ENCODE measurements at places on chromosomes 4 and X.

- peak; percentile 44 for DNase-seq
Measured at GRCh38 chrX:13101441-13102139, 57.2 kb upstream of the FAM9C start.

DNA sequence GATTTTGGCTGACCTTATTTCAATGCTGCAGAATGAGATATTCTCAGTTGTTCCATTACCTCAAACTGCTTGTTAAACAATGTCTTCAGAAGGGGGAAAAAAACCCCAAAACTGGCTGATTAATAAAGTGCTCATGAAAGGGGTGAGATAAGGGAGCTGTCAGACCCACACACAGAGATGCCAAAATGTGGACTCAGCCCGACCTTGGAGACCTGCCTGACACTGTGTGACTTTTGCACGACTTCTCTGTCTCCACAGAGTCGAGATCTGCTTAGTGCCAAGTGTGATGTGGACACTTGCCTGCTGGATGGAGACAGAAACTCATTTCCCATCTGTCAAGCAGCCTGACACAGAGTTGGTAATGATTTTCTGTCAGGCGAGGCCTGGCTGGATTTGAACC is 31.5 kb downstream of the REELD1 start:
- no peak for DNase-seq

DNA sequence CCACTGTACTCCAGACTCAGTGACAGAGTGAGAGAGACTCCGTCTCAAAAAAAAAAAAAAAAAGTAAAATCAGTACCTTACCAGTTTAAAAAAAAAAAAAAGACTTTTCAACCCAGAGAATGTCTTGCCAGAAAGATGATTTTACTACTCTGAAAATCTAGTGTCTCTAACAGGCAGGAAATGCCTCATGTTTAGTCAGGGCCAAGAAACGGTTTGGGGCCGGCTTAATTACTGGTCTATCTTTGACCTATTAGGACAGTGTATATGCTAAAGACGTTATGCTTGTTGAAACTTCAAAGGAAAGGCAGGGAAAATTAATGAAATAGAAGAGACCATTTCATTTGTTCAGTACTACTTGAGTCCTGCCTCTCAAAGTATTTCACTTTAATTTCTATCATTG is 9.9 kb downstream of the BEND4 start:
- DNase-seq, result no peak

GRCh38 chrX:151828439-151829080 is 84.1 kb upstream of the MAGEA4 start:
- no peak for DNase-seq

GRCh38 chrX:21503593-21503992 is 129.4 kb downstream of the CNKSR2 start:
- no peak for DNase-seq

DNA sequence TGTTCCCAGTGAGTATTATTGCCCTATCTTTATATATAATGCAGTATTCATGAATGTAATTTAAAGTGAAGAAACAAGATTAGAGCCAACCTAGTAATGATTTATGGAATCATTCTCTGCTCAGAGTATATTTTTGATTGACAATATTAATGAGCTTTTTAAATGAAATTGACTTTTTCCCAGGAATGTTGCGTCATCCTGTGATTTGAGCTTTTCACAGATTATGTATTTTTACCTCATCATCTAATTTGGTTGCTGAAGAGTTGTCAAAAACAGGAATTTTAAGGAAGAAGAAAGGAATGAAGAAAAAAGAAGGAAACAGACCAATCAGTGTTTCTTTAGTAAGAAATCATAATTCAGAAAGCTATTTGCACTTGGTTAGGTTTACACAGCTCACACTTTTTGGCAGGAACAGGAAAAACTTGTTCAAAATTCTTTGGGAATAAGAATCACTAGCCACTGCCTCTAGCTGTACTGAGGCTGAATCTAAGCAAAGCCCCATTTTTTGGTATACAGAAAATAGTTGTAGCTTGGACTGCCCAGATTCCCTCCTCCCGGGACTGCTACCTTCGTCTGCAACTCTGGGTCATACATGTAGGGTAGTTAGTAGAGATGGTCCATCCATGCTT is 27.3 kb downstream of the EXOC1 start:
- no peak for DNase-seq

- no peak for DNase-seq
Measured at GRCh38 chr4:53490161-53490956, 100.9 kb downstream of the LNX1 start.

GRCh38 chr4:38930204-38930603 is 62.6 kb downstream of the FAM114A1 start:
- no peak for DNase-seq

DNA sequence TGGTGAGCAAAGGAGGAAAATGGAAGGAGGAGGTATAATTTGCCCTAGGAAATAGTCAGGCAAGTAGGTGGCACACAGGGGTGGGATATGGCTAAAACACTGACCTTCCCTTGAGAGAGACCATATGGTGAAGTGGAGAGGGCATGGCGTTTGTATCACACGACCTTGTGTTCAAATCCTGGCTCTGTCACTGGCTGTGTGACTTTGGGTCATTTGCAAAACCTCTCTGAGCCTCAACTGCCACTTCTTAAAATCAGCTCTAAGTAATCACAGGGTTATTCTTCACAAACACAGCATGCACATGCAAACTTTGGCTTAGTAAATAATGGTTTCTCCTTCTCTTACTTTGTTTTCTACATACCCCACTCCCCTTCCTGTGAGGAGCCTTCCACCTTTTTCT is 8.7 kb downstream of the PDGFRA start:
- DNase-seq, result no peak

- no peak for DNase-seq
Measured at GRCh38 chr4:6910340-6910959, 824 bp downstream of the TBC1D14 start.

DNA sequence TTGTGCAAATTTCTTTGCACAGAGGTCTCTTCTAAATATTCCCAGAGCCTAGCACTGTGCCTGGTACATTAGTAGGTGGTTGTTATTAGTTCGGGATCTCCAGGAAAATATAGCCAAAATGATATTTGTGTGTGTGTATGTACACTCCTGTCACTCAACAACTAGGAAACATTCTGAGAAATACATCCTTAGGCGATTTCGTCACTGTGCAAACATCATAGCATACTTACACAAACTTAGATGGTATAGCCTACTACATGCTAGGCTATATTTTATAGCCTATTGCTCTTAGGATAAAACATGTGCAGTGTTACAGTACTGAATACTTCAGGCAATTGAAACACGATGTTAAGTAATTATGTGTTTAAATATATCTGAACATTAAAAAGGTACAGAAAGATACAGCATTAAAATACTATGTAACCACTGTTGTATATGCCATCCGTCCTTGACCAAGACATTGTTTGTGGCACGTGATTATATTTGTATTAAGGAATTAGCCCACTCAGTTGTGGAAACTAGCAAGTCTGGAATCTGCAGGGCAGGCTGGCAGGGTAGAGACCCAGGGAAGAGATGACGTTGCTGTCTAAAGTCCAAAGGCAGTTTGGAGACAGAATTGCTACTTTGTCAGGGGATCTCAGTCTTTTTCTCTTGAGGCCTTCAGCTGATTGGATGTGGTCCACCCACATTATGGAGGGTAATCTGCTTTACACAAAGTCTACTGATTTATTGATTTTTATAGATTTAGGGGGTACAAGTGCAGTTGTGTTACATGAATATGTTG is 106.9 kb downstream of the COL4A6 start:
- no peak for DNase-seq

DNA sequence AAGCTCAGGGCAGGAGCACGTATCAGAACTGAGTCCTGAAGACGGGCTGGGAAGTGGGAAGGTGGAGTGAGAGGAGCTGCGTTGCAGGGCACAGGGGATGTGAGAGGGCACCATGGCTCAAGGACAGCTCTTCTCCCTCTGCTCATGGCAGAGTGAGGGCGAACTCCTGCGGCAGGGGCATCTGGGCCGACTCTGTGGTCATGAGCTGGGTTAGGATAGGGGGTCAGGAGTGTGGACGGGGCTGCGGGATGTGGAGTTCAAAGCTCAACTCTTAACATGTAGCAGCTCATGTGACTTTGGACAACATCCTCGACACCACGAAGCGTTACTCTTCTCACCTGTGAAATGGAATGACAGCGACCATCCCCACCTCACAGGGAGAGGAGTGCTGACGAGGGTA is 19.4 kb upstream of the SORCS2 start:
- DNase-seq, result no peak

DNA sequence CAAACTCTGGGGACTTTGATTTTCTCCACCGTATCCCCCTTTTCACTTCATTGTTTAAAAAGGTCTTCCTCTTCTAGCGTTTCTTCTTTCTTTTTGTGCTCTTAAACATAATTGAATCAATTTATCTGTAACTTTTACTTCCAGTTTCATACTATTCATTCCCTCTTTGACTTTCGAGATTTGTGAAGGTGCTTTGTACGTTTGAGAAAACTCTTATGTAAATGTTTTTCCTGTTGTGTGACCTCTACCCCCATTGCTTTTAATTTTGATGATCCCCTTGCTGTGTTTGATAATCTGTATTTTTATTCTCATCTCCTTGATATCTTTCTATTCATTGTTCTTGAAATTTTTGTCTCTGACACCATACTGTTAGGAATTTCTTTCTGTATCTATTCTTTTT is 4.8 kb downstream of the USP38 start:
- DNase-seq, result no peak

GRCh38 chr4:38670939-38671591 is 7.1 kb downstream of the KLF3 start:
- DNase-seq, result no peak

- no peak for DNase-seq
Measured at GRCh38 chr4:150140774-150141400, 62.6 kb downstream of the DCLK2 start.

DNA sequence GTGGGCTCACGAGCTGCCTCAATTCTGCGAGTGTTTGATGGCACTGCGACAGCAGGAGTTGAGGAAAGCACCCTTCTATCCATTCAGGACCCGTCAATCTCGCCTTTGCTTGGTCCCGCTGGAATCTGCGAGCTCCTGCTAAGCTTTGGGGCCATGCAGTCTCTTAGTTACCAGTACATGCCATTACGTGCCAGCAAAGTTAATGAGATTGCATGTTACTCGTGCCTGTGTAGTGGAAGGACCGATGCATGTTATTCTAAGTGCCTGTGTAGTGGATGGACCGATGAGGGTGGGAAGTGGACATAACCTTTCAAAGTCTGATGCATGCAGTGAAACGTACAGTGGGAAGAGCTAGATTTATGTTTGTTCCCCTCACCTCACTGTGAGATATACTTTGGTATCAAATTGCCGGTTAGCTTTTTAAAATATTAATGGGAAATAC is 569 bp downstream of the RPS3A start:
- DNase-seq, result no peak

DNA sequence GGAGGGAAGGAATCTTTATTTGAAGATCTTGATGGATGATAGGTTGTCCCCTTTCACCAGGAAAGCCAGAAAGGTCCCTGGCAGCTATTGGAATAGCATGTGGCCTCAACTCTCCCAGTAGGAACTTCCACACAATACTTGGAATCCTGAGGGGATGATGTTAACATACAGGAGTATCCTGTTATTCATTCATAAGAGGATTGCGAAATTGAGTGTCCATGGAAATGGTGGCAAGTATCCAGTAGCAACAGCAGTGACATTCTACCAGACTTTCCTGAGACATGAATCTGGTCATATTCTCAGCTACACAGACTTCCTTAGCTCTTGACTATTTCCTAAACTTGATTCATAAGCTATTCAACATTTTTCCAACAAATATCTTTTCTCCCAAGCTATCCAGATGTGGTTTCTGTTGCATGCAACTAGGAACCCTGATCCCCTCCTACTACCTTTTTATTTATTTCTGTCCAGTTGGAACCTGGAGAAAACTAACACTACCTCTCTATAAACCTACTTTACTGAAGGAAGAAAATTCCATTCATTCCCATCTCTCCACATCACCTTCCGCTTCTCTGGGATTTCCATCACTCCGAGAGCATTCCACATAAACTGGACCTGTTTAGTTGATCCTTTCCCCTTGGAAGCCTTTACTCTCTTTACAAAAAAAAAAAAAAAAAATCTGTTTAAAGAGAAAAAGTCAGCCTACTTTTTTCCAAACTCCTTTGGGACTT is 101.8 kb downstream of the ANXA5 start:
- DNase-seq, result no peak

GRCh38 chr4:143713955-143714625 is 13.6 kb upstream of the FREM3 start:
- no peak for DNase-seq

- no peak for DNase-seq
Measured at GRCh38 chrX:75673468-75673867, 111.6 kb downstream of the MAGEE2 start.

DNA sequence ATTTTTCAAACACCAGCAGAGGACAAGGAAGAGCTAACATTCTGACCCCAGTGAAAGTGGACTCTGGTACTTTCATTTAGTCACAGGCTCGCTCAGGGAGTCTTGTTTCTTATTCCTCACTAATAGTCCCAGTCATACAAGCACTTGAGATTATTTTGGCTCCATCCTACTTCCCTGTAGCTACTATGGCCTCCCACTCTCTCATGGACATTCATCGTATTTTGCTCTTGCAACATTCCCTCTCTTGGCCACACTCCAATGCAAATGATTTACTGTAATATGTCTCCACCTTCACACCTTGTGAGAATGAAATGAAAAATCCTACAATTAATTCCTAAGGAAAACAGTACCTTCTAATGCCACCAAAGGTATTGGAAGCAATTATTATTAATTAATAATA is 21.3 kb downstream of the PLRG1 start:
- DNase-seq, result no peak

DNA sequence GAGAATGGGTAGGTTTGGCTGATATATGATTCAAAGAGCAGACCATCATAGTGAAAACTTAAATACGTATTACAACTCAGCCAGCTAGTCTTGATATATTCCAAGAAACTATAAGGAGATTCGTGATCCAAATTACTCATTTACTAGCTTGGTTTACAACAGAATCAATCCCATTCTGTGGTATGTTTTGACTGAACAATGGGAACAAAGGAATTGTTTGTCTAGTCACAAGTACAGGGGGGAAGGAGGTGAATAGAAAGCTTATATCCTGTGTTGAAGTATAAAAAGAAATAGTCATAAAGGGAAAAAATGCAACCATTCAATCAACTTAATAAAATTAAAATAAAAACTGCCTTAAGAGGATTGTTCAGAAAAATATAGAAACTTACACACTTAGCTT is 17.0 kb downstream of the C4orf54 start:
- DNase-seq, result no peak

DNA sequence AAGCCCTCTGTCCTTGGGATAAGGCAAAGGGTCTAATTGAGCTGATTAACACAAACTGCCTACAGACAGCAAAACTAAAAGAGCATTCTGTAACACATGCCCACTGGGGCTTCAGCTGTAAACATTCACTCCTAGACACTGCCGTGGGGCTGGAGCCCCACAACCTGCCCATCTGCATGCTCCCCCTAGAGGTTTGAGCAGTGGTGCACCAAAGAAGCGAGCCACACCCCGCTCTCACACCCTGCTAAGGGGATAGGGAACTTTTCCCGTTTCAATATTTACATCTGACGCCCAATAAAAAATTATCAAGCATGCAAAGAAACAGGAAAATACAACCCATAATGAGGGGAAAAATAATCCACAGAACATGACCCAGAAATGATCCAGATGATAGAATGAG is 46.9 kb upstream of the HSD17B10 start:
- peak; percentile 12 for DNase-seq

All from activated naive CD4-positive, alpha-beta T cell treated with anti-CD3 and anti-CD28 coated beads, Interleukin-2, amount 50 U/mL, for 16 hours (primary cell).